Cortex of kidney (tissue), 1 donor: ENCODE measurements at places on chromosomes 7 and 10.

GRCh38 chr10:58326967-58327381 lies 7.8 kb upstream of the UBE2D1 start:
- DNase-seq, result no peak

DNA sequence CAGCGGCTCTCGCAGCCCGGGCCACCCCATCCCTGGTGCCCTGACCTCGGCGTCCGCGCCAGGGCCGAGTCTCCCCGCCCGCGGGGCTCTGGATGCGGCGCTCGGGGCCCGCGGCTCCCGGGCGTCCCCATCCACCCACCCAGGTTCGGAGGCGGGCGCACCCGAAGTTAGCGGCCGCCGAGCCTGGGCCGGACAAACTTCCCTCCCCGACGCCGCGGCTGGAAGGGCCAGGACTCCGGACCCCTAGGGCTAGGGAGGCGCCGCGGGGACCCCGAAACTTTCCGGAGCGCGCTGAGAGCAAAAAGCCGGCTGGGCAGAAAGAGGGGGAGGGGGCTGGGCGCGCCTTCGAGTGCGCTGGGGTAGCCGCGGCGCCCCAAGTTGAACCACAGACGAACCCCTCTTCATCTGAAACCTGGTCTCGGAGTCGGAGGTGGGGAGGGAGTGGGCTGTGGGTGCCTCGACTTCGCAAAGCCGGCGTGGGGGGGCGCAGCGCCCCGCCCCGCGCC lies 3.7 kb upstream of the ELFN1 start:
- no peak for DNase-seq

- no peak for DNase-seq
Observed at GRCh38 chr7:18037609-18038008, 10.0 kb upstream of the PRPS1L1 start.

DNA sequence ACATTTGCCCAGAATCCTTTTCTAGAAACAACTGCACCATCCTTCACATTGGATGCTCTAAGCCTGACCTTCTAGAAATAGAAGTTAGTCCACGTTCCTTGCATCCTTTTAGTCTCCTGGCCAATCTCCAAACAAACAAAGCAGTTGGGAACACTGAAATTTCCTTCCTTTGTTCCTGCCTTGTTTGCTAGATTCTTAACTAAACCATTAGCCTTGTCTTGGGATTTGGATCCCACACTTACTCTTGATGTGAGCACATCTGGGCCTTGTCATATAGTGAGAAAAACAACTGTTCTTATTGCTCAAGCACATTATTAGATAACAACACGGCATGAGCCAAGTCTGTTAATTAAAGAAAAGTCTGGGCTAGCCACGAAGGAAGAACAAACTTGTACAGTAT lies 319.3 kb upstream of the GHITM start:
- no peak for DNase-seq

DNA sequence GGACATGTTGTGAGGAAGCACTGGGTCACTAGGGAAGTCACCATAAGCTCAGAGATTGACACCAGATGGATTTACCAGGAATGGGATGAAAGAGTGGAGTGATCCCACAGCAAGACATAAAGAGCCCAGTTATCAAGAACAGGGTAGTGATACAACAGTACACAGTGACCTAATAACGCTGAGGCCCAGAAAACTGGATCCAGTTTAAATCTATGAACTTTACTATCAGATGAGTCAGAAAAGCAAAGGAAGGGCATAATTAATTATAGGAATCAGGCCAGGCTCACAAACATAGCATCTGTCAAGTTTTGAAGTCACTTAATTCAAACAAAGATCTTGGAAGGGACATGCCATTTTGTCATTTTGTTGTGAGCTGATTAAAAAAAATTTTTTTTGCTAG lies 73.5 kb downstream of the LRRN3 start:
- no peak for DNase-seq

- DNase-seq, result no peak
Observed at GRCh38 chr7:111873963-111874690, 311.8 kb upstream of the IMMP2L start.

- DNase-seq, result no peak
Observed at GRCh38 chr10:118383063-118383689, 41.1 kb upstream of the FAM204A start.

DNA sequence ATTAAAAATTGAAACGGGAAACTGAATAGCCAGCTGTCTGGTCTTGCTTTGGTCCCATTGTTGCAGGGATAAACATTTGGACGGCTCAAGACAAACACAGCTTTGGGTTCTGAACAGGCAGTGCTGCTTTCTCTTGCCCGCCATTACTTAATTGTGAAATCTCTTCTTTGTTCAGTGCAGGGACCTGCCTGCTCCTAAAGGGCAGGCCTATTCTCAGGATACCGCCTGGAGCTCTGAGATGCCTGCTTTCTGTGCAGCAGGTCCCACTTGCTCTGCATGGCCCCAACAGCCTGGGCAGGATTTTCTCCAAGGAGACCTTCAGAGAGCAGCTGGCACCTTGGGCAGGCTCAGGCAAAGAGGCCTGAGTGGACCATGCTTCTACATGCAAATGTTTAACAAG lies 237.6 kb downstream of the KCNMA1 start:
- DNase-seq, result no peak

DNA sequence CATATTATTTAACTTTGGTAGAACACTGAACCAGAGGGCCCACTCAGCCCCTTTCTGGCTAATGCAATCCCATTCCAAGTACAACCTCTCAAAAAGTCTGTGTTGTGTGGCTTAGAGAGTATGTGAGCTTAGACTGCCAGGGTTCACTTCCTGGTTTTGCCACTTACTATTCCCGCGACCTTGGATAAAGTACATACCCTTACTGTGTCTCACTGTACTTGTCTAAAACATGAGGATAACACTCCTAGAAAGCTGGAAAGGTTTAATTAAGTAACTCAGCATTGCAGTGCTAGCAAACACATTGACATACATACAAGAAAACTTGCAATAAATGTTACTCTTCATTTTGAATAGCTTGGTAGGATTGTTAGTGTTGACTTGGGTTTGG lies 215.8 kb downstream of the CHCHD3 start:
- no peak for DNase-seq

- no peak for DNase-seq
Observed at GRCh38 chr10:35613597-35614226, 8.6 kb downstream of the GJD4 start.

DNA sequence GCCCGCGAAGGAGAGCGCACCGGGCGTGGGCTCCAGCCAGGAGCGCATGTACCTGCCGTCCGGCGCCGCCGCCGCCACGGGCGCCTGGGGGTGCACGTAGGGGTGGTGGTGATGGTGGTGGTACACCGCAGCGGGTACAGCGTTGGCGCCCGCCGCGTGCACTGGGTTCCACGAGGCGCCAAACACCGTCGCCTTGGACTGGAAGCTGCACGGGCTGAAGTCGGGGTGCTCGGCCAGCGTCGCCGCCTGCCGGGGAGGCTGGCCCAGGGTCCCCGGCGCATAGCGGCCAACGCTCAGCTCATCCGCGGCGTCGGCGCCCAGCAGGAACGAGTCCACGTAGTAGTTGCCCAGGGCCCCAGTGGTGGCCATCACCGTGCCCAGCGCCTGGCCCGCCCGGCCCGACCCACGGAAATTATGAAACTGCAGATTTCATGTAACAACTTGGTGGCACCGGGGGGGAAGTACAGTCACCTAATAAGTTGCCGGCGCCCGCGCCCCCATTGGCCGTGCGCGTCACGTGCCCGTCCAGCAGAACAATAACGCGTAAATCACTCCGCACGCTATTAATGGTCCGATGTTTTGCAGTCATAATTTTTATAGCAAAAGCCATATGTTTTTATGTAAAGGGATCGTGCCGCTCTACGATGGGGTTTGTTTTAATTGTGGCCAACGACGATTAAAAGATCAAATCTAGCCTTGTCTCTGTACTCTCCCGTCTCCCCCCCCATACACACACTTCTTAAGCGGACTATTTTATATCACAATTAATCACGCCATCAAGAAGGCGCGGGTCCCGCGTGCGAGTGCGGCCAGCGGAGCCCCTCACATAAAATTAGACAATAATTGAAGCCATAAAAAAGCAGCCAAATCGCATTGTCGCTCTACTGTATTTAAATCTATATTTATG lies at the start of gene HOXA9:
Gene HOXA9 (minus strand): TSS at position 449 of the 907 bp plus-strand sequence. CDS start 80 bp downstream, at position 369.
- DNase-seq, result no peak

DNA sequence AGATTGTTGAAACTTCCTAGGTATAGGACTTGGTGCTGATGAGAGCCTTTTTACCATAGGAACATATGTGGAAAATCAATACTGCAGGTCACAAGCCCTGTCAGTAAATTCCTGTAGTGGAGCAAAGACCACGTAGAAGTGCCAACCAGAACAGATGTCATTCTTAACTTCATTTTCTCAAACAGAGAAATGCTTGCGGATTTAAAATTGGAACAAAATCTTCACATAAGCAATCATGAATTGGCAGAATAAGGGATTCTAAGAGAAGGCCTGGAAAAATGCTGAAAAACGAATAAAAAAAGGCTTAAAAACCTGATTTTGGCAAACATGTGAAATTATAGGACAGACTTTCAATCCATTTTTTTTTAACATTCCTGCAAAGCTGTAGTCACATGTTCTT lies 80.8 kb upstream of the SMIM30 start:
- DNase-seq, result no peak

DNA sequence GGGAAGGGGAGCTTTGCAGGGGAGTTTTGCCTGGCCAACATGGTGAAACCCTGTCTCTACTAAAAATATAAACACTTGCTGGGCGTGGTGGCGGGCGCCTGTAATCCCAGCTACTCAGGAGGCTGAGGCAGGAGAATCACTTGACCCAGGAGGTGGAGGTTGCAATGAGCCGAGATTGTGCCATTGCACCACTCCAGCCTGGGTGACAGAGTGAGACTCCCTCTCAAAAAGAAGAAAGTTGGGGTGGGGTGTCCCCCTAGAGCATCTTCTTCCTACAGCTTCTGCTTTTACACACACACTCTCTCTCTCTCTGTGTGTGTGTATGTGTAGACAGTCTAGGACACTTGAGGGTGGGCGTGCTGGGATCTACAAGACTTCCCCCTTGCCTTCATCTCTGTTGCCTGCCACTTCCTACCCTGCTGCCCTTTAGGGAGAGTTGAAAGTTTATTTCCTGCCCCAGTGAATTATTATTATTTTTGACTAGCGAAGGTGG lies 21.7 kb downstream of the PLAU start:
- no peak for DNase-seq

DNA sequence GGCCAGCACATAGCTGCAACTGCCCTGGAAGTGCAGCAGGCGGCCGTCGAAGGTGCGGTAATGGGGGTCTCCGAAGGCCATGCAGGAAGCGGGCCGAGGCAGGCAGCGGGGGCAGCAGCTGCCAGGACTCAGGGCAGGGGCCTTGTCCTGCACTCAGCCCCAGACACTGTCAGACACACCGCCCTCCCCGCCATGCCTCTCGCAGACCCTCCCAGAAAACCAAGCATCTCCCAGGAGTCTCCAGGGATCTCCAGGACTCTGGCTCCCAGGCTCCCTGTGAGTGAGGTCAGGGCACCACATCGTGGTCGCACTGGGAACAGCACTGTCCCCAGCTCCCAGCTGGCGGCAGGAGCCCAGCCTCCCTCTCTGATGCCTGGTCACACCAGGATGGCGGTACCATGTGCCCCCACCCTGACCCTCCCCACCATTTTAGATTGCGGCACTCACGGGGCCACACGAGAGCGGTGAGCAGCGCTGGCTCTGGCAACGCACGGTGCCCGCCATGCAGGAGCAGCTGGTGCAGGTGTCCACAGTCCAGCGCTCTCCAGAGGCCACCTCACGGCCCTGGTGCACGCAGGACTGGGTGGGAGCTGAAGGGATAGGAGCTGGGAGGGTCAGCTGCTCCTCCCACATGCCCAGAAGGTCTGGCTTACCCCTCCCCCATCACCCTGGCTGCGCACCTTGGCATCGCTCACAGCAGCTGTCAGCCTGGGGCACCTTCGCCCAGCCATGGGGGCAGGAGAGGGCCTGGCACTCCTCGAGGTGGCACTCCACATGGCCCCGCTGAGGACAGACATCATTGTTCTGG lies 17.5 kb downstream of the ATP6V1F start:
- no peak for DNase-seq

- no peak for DNase-seq
Observed at GRCh38 chr7:105924945-105925344, 38.1 kb upstream of the CDHR3 start.

- DNase-seq, result no peak
Observed at GRCh38 chr7:149166142-149166541, 18.9 kb downstream of the ZNF398 start.

GRCh38 chr7:35792873-35793489 lies 7.9 kb upstream of the SEPTIN7 start:
- DNase-seq, result no peak

DNA sequence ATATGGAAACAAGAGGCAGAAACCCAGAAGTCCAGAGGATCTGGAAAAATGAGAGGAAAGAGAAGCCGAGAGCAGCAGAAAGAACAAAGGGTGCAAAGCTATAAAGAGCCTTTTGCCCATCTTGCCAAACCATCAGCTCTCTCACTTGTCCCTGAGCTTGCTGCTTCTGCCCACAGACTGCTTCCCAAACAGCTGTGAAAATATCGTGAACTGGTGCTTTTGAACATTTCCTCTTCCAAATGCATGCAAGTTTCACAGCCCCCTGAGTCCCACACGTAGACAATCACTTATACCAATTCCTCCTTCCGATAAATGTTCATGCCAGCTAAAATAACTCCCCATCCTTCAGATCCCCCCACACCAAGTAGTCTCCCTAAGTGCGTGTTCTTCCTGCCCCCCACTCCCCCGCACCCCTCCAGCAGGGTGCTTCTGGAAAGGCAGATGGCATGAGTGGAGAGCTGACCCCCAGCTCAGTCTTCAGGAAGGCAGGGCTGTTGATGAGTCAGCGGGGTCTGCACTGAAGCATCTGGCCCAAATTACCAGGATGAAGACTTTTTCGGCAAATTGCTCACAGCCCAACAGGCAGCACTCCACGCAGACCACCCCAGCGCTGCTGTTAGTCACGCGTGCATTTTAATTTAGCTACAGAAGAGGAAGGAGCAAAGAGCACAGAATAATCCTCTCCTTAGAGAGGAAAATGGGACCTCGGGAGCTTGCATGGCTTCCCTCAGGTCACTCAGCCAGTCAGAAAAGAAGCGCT lies 76.1 kb upstream of the KCNMA1 start:
- no peak for DNase-seq

- no peak for DNase-seq
Observed at GRCh38 chr10:104925232-104925851, 284.3 kb downstream of the SORCS3 start.

GRCh38 chr10:75430000-75430763 lies 1.2 kb upstream of the LRMDA start:
- no peak for DNase-seq

DNA sequence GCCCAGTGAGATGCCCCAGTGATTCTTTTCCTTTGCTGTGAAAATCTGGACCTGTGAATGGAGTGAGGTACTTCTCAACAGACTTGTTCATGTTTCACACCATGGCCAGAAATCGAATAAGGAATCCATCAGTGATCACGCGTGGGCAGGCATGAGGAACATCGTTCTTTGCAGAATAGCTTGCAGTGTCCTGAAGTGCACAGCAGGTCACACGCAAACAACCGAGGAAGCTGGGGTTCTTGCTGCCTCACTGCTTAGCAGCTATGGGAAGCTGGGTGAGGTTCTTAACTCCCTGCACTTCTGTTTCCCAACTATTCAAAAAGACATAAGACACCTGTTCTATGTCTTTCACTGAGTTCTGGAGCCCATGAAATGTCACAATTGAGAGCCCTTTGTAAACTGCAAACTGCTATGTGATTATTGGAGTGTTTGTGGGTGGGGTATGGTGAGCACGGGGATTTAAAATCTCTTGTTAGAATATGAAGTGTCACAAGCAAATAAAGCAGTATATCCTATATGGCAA lies 253.4 kb downstream of the KIAA1217 start:
- no peak for DNase-seq
